ENCODE measurements at places on chromosomes 5 and 9. TPM values are rescaled to one million over a fixed set of nuclear protein-coding genes. Genes with fewer than 3 reads are reported as not detected.

DNA sequence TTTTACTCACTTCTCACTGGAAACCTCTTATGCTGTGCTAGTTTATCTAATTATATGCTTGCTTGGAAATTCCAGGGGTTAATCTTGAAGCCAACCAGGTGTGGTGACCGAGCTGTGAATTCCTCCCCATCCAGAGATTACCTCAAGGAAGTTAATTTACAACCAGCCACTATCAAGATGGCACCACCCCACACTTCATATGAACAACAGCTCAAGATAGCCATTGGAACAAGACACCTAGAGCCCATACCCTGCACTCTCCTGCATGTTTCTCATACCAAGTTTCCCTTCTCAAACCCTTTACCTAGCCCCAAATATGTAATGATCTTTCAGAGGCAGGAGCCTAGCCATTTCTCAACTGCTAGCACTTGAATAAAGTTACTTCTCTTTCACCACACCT is 2156.9 kb upstream of the C9orf72 start:
- DNase-seq: no peak

DNA sequence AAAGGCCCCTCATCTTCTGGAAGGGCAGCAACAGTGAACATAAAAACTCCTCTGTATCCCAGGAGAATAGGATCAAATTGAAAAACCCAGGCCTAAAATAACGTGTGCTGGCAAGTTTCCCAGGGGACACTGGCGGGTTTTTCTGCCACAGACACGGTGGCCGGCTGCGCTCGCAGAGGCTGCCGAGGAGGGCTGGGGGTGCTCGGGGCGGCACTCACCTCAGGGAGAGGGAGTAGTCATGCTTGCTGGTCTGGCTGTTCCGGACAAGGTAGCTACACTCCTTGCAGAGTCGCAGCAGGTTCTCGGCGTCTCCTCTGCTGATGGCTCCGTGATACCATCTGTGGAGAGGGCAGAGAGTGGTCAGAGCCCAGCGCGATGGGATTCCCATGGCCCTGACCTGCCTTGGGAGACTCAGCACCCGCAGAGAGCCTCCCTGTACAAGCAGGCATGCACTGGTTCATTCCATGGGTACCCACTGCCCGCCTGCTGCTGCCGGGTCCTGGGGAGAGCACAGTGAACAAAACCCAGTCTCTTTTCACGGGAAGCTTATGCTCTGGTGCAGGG is 44.6 kb upstream of the SLC25A51 start:
- DNase-seq: no peak

- no peak for DNase-seq
Measured at GRCh38 chr5:41600731-41601130, 90.3 kb upstream of the PLCXD3 start.

- DNase-seq: no peak
Measured at GRCh38 chr5:160486573-160486972, 64.9 kb downstream of the PTTG1 start.

The CPLANE1 gene
- total RNA-seq: 3.7 TPM

The ABCA1 gene
- total RNA-seq: 48.3 TPM

The PCA3 gene
- total RNA-seq: 0.60 TPM

The FOXD4L4 gene
- 0.15 TPM for total RNA-seq

The MAP1B gene
- total RNA-seq: 3.4 TPM
